Lower lobe of right lung (tissue), 2 donors: ENCODE measurements at places on chromosomes 12 and 14. TPM values are rescaled to one million over a fixed set of nuclear protein-coding genes. Genes with fewer than 3 reads are reported as not detected.
A peak's percentile ranks its signal among the peaks of the same experiment; 100 is the strongest.

ING4 gene
- total RNA-seq, result 41.3 TPM

TEX52 gene
- total RNA-seq, result not detected

PTPN6 gene
- 209 TPM for total RNA-seq

RDH5 gene
- total RNA-seq, result 11.1 TPM

AQP6 gene
- 0.09 TPM for total RNA-seq

NEUROD4 gene
- not detected for total RNA-seq

KRT74 gene
- total RNA-seq, result not detected

SLC7A7 gene
- total RNA-seq, result 157 TPM

DBX2 gene
- 0.12 TPM for total RNA-seq

DEGS2 gene
- 5.8 TPM for total RNA-seq

OR4E2 gene
- not detected for total RNA-seq

PLA2G1B gene
- 42.2 TPM for total RNA-seq

CLEC4A gene
- total RNA-seq, result 14.1 TPM

HOXC9 gene
- not detected for total RNA-seq

HCAR3 gene
- 6.9 TPM for total RNA-seq

DNA sequence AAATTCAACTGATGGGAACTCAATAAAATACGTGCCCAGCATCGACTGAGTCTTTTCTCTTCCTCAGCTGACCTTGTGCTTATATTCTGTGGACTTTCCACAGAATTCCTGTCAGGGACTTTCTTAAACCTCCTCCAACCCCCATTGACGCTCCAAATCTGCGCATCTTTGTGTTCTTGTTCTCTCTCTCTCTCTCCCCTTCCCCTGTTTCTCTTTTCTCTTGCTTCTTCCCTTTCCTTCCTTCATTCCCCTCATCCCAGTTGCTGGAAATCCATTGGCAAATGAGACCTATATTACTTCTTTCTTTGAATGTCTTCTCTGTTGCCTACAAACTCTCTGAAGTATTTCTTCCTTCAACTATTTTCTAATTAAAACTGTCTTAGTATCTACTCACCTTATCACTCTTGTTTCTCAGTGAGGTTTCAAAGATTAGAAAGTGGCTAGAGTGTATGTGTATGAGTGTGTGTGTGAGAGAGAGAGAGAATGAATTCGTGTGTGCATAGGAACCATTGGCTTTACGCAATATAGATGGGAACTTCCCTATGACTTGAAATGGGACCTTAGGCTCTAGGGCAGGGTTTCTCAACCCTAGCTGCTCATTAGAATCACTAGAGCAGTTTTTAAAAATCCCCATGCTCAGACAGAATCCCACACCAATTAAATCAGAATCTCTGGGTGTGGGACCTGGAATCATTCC is 41.8 kb upstream of the DHRS7 start:
- no peaks in the 10 kb centered on the region for H3K27me3 ChIP-seq
- no peak for DNase-seq
- H3K27ac ChIP-seq, result no peak overlapping the region

DNA sequence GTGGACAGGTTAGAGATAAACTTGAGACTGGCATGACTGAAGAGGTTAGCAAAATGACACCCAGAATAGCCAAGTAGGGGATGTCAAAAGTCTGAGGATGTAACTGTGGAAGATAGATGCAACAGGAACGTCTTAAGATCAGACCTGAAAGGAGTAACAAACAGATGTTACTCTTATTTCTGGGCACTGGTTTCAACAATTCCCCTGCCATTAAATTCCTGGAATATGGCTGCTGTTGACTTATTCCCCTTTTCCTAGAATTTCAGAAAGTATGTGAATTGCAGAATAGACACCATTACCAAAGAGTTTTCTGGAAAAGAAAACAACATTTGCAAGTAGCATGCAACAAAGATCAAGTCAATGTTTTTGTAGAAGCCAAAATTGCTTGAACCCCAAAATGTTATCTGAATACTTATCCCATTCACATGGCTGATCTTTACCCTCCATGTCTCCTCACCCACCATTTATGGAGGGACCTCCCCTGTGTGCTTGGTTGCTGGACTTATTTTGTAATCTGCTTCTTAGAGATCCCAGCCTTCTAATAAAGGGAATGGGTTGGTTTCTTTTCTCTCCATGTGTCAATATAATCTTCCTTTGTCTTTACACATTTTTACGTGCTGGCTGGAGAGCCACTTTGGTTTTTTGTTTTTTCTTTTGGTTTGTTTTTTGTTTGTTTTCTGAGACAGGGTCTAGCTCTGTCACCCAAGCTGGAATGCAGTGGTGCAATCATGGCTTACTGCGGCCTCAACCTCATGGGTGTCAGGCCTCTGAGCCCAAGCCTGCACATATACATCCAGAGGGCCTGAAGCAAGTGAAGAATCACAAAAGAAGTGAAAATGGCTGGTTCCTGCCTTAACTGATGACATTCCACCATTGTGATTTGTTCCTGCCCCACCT is 57.0 kb downstream of the BBS10 start:
- H3K4me3 ChIP-seq, result no peak overlapping the region
- H3K27me3 ChIP-seq, result no peaks in the 10 kb centered on the region
- no peak overlapping the region for H3K27ac ChIP-seq
- DNase-seq, result no peak

GRCh38 chr12:7793211-7793610 is 4.0 kb downstream of the NANOG start:
- H3K27me3 ChIP-seq, result no peaks in the 10 kb centered on the region
- DNase-seq, result no peak
- no peaks in the 10 kb centered on the region for H3K36me3 ChIP-seq

- no peaks in the 10 kb centered on the region for H3K27me3 ChIP-seq
- peak overlapping the region; percentile 36 for H3K27ac ChIP-seq
- no peak for DNase-seq
These were observed 114.7 kb downstream of the LGMN start for GRCh38 chr14:92633724-92634123.

GRCh38 chr12:1532375-1533165 is 61.8 kb downstream of the FBXL14 start:
- no peak overlapping the region for H3K27ac ChIP-seq
- H3K27me3 ChIP-seq, result peaks cover 52% of the 10 kb centered on the region
- no peaks in the 10 kb centered on the region for H3K36me3 ChIP-seq
- peaks cover 15% of the 10 kb centered on the region for H3K4me1 ChIP-seq
- H3K4me3 ChIP-seq, result no peak overlapping the region
- no peak for DNase-seq

- H3K27me3 ChIP-seq, result no peaks in the 10 kb centered on the region
- peaks cover 18% of the 10 kb centered on the region for H3K4me1 ChIP-seq
- H3K4me3 ChIP-seq, result peak overlapping the region; percentile 39
These were observed 7.3 kb upstream of the ASIC1 start for GRCh38 chr12:50050119-50050385.

GRCh38 chr14:104378698-104379113 is 200.9 kb upstream of the C14orf180 start:
- peaks cover 9% of the 10 kb centered on the region for H3K27me3 ChIP-seq
- H3K27ac ChIP-seq, result no peak overlapping the region
- H3K4me3 ChIP-seq, result no peak overlapping the region
- no peaks in the 10 kb centered on the region for H3K4me1 ChIP-seq

- no peak for DNase-seq
- peak overlapping the region; percentile 77 for H3K27ac ChIP-seq
- no peaks in the 10 kb centered on the region for H3K36me3 ChIP-seq
These were observed 26.0 kb downstream of the SH2B3 start for GRCh38 chr12:111431772-111432171.

DNA sequence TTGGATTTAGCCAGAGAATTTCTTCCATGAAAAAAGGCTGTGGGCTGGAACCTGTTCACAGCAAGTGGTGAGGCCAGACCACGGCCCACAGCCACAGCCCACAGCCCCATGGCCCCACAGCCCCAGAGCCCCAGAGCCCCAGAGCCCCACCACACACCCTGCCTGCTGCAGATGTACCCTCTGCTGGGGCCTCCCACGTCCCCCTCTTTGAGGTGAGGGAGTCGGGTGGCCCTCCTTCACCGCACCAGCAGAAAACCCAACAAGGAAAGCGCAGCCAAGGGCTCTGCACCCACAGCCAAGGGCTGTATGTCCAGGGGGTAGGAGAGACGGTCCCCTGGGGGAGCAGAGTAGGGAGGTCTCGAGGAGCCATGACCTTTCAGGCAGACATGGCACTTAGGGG is 327.5 kb upstream of the DIO3 start:
- H3K4me1 ChIP-seq, result no peaks in the 10 kb centered on the region
- DNase-seq, result no peak
- H3K4me3 ChIP-seq, result no peak overlapping the region
- no peaks in the 10 kb centered on the region for H3K27me3 ChIP-seq
- no peaks in the 10 kb centered on the region for H3K36me3 ChIP-seq

DNA sequence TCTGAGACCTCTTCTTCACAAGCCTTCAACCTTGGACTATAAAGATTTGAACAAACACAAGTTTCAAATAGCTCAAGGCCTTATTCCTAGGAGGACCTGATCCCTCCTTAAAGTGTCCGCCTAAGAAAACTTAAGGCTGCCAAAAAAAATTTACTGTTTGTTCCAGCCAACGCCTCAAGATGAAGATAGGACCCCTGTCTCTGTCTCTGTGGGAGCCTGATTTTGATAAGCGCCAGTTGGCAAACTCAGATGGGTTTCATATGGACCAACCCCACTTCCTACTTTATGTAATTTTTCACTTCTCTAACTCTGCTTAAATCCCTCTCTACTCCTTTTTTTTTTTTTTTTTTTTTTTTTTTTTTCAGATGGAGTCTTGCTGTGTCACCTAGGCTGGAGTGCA is 11.0 kb downstream of the FKBP3 start:
- no peak overlapping the region for H3K27ac ChIP-seq
- H3K4me1 ChIP-seq, result no peaks in the 10 kb centered on the region
- H3K27me3 ChIP-seq, result no peaks in the 10 kb centered on the region
- DNase-seq, result no peak
- peaks cover 88% of the 10 kb centered on the region for H3K36me3 ChIP-seq

- H3K27ac ChIP-seq, result no peak overlapping the region
- DNase-seq, result no peak
- H3K4me3 ChIP-seq, result no peak overlapping the region
- no peaks in the 10 kb centered on the region for H3K4me1 ChIP-seq
- no peaks in the 10 kb centered on the region for H3K36me3 ChIP-seq
These were observed 871.4 kb downstream of the C12orf50 start for GRCh38 chr12:87157791-87158190.

- no peak for DNase-seq
- no peak overlapping the region for H3K27ac ChIP-seq
- H3K4me1 ChIP-seq, result peaks cover 14% of the 10 kb centered on the region
- H3K36me3 ChIP-seq, result no peaks in the 10 kb centered on the region
- H3K4me3 ChIP-seq, result no peak overlapping the region
These were observed 138.9 kb upstream of the CCND2 start for GRCh38 chr12:4134448-4135263.

GRCh38 chr12:50120521-50120920 is 8.5 kb downstream of the COX14 start:
- H3K36me3 ChIP-seq, result peaks cover 80% of the 10 kb centered on the region
- H3K27ac ChIP-seq, result no peak overlapping the region
- H3K4me3 ChIP-seq, result no peak overlapping the region

GRCh38 chr14:57610631-57611030 is 117.0 kb upstream of the CCDC198 start:
- no peak overlapping the region for H3K27ac ChIP-seq
- no peaks in the 10 kb centered on the region for H3K27me3 ChIP-seq
- H3K4me1 ChIP-seq, result no peaks in the 10 kb centered on the region
- H3K36me3 ChIP-seq, result no peaks in the 10 kb centered on the region
- DNase-seq, result no peak

DNA sequence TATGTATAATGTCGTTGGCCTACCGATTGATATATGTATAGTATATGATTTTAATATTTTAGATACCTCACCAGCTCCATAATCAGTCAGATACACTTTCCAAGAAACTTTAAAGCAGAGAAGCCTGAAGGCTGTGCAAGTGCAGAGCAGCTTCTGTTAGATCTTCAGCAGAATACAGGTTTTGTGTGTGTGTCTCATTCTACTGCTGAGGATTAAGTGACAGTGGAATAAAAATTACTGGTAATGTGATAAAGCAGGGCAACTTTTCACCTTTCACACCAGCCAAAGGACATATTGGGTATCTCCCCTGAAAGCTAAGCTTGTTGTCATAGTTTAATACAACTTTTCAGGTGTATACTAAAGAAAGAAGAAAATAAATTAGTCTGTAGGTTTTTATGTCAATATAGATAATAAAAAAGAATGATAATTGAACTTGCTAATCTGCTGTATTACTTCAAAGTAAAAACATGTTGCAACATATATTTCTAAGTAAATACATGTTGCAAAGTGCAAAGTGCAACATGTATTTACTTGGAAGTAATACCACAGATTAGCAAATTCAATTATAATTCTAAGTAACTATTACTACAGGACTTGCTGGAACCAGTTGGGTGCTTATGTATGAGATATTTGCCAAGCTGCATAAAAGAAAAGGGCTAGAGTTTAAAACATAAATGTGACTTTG is 128.3 kb downstream of the SLC16A7 start:
- H3K4me3 ChIP-seq, result no peak overlapping the region
- no peaks in the 10 kb centered on the region for H3K36me3 ChIP-seq
- no peak overlapping the region for H3K27ac ChIP-seq
- no peak for DNase-seq
- no peaks in the 10 kb centered on the region for H3K27me3 ChIP-seq
- no peaks in the 10 kb centered on the region for H3K4me1 ChIP-seq

DNA sequence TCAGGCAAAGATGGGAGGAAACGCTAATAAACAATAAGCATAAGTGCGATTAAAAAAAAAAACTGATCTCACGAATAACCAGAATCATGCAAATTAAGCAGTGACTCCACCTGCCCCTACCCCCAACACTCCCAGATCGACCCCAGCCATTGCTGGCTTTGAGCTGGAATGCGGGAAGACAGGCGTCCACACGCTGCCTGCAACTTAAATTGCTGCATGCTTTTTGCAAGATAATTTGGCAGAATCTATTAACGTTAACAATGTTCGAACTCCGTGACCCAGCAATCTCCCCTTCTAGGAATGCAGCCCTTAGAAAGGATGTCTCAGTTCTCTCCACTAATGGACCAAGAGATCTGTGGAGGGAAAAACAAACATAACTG is 935 bp upstream of the CKB start:
- DNase-seq, result no peak
- peaks cover 5% of the 10 kb centered on the region for H3K27me3 ChIP-seq
- H3K4me3 ChIP-seq, result peak overlapping the region; percentile 63
- H3K27ac ChIP-seq, result no peak overlapping the region

- H3K27ac ChIP-seq, result no peak overlapping the region
- no peak overlapping the region for H3K4me3 ChIP-seq
- DNase-seq, result no peak
- H3K27me3 ChIP-seq, result no peaks in the 10 kb centered on the region
- no peaks in the 10 kb centered on the region for H3K4me1 ChIP-seq
These were observed 724.0 kb downstream of the GALC start for GRCh38 chr14:87268997-87269396.

DNA sequence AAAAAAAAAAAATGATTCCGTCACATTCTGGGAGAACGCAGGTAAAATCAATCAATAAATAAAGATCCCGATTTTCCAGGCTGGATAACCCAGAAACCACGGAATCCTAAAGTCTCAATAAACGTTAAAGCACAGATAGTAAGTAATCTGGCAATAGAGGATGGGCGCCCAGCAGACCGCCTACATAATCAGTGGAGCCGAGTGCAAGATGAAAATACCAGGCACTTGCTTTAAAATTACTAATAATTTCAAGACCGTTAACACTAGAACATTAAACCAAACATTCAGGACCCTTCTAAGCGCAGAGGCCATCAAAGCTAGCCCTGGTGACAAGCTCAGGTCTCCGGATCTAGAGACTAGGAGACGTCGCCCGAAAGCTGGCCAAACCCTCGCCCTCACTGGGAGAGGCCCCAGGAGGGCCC is 1.2 kb upstream of the DCAF11 start:
- no peaks in the 10 kb centered on the region for H3K27me3 ChIP-seq
- H3K27ac ChIP-seq, result peak overlapping the region; percentile 97
- peak overlapping the region; percentile 77 for H3K4me3 ChIP-seq
- no peak for DNase-seq

GRCh38 chr12:120468325-120468820 is 1.2 kb downstream of the SRSF9 start:
- peaks cover 36% of the 10 kb centered on the region for H3K4me1 ChIP-seq
- peak overlapping the region; percentile 93 for H3K4me3 ChIP-seq
- H3K36me3 ChIP-seq, result peaks cover 43% of the 10 kb centered on the region
- no peaks in the 10 kb centered on the region for H3K27me3 ChIP-seq
- DNase-seq, result peak; percentile 58
